Fibroblast of skin of scalp (primary cell): ENCODE measurements at places on chromosomes 1 and 21.

- DNase-seq, result peak; percentile 46
These were observed 65.7 kb upstream of the SYT6 start for GRCh38 chr1:114219172-114219868.

DNA sequence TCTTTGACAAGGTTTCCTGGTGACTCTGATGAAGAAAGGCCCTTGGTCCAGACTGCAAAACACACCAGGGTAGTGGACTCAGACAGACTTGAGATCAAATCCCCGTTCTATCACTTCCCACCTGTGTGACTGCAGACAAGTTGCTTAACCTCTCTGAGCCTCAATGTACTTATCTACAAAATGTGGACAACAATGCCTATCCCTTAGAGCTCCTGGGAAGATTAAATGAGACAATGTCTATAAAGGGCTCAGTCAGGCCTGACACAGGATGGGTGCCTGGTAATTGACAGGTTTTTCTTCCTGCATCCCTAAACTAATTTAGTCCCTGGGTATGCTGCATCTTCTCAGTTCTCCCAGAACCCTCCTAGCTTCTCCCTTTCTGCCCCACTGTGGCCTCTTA, 37.9 kb upstream of the ZBTB40 start:
- DNase-seq, result no peak

DNA sequence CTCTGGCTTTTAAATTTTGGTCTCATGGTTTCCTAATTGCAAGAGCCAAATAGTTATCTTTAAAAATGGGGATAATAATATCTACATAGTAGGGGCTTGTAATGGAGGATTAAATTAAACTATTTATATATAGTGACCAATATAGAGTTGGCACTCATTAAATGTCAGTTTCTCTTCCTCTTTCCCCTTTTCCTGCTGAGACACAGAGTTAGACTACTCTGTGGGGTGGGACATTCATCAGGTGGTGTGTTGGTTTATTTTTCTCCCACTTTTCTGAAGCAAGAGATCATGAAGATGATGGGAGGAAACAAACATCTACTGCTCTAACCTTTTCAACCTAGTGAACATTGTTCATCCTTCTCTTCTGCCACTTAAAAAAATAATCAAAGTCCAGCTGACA, 17.3 kb upstream of the RAP1A start:
- no peak for DNase-seq

- DNase-seq, result no peak
These were observed 144.7 kb upstream of the ADGRL4 start for GRCh38 chr1:79151006-79151796.

GRCh38 chr1:117985973-117986372, 56.4 kb downstream of the WDR3 start:
- no peak for DNase-seq

DNA sequence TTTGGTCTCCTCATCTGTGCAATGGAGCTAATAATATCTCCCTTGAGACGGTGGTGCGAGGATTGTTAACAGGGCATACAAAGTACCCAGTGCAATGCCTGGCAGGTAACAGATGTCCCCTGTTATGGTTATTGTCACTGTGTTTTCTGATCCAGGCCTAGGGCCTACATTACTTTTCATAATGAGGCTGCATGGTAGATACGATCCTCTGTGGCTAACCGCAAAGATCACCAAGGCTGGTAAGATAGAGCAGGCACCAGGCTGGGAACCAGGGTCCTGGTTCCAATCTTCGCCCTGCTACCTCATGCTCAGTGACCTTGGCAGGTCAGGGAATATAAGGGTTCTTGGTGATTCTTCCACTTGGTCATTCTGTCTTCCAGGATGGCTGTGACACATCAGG, 22.7 kb downstream of the KCNA2 start:
- DNase-seq, result no peak

DNA sequence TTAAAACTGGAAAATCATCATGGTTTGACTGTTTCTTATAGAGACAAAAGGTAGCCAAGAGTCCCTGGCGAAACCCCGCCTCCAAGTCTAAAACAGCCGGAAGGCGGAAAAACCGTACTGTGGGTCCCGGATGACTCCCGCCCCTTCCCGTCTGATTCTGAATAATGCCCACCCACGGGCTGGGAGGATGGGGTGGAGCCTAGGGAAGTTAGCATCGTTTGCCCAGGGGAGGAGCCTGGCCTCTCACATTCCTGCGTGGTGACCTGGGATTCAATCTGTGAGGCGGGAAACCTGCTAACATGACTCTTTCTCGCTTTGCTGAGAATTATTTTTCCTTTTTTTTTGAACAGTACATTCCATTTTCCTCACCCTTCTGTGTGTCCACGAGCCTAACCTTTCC, 124.9 kb downstream of the KCNK1 start:
- no peak for DNase-seq

DNA sequence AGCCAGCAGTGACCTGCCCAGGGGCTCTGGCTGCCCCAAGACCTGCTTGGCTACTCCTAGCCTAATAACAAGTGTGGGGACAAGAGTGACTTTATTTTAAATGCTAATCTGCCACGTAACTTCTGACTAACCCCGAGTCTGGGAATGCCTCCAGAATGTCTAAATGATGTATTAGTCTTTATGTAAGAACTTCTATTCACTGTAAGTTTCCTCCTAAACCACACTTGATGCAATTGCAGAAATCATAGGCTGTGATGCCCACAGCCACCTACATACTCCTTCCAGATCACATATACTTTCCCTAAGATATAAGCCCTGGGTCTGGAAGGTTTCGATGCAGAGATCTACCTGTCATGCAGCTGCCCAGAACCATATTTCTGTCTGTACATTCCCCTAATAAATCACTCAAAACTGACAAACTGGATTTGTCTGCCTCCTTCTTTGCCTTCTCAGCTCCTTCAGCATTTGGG, 5.9 kb upstream of the VPS45 start:
- peak; percentile 86 for DNase-seq

DNA sequence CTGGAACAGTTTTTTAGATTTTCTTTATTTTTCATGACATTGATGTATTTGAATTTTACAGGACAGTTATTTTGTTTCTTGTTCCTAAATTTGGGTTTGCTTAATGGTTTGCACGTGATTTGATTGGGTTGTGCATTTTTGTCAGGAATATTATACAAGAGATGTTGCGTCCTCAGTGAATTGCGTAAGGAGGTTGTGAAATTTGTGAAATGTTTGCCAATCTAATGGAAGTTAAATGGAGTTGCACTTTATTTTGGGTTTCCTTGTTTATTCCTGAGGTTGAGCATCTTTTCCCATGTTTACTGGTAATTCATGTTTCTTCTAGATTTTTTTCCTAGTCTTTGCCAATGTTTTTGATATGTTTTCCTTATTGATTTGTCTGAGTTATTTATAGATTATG, 19.9 kb downstream of the ZNF648 start:
- DNase-seq, result no peak

DNA sequence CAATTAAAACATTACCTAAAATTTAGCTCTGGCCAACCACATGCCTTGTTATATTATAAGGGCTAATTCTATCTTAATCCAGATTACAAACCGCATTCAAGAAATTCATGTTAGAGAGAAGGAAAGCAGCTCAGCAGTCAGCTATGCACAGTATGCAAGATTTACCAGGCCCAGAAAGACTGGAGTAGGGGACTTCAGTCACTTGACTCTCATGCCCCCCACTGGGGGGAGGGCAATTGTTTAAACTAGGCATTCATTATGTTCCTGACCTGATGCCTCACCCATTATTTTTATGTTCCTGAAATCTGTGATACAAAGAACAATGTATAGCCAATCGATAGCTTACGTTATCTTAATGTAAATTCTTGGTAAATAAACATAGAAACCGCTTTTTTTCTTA, 96.9 kb downstream of the ZNF644 start:
- DNase-seq, result peak; percentile 22

- DNase-seq, result peak; percentile 82
These were observed at the start of gene TRIM46 for GRCh38 chr1:155173478-155174323. TRIM46 (plus strand) TSS chr1:155173849; CDS start chr1:155173967, 118 bp downstream.

- DNase-seq, result peak; percentile 1
These were observed 27.7 kb upstream of the ELAVL4 start for GRCh38 chr1:50080904-50081586.

GRCh38 chr1:11860587-11860986, 1.8 kb upstream of the NPPB start:
- DNase-seq, result no peak

- no peak for DNase-seq
These were observed 12.1 kb downstream of the LDLRAD2 start for GRCh38 chr1:21823980-21824702.

- peak; percentile 25 for DNase-seq
These were observed 1037.2 kb downstream of the ADGRL2 start for GRCh38 chr1:82837766-82838465.

- no peak for DNase-seq
These were observed 34.6 kb downstream of the GNAT2 start for GRCh38 chr1:109584766-109585165.

GRCh38 chr21:38811257-38811656, 5.5 kb downstream of the ETS2 start:
- DNase-seq, result peak; percentile 90

- no peak for DNase-seq
These were observed 217.7 kb downstream of the CRB1 start for GRCh38 chr1:197485790-197486189.

GRCh38 chr1:175237389-175237788, 44.8 kb upstream of the KIAA0040 start:
- DNase-seq, result no peak

DNA sequence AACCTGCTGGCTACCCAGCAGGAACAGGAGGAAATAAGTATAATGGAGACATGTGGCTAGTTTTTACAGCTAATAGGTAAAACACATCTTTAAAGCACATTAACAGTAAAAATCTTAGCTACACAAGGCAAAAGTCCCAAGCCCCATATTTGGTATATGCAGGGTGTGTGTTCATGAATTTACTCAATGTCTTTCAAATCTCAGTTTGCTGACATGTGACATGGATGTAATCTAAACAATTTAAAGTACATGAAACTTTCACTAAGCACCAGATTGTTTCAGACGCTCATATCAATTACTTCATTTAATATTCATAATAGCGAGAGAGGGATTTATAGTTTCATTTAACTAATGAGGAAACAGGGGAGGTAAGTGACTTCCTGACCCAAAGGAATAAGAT, 3.9 kb downstream of the TACSTD2 start:
- no peak for DNase-seq

- no peak for DNase-seq
These were observed 64.8 kb upstream of the BEND5 start for GRCh38 chr1:48841461-48841860.

GRCh38 chr1:31259746-31260145, 20.1 kb upstream of the NKAIN1 start:
- no peak for DNase-seq

DNA sequence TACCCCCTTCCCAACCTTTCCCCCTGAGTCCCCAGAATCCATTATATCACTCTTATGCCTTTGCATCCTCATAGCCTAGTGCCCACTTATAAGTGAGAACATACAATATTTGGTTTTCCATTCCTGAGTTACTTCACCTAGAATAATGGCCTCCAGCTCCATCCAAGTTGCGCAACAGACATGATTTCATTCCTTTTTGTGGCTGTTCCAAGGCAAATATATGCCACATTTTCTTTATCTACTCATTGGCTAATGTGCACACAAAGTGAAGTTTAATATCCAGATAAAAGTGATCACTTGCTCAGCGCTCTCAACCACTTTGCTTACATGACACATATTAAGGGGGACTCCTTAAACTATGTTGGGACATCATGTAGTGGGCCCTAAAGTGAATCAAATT, 72.4 kb upstream of the TIAM1 start:
- peak; percentile 18 for DNase-seq

DNA sequence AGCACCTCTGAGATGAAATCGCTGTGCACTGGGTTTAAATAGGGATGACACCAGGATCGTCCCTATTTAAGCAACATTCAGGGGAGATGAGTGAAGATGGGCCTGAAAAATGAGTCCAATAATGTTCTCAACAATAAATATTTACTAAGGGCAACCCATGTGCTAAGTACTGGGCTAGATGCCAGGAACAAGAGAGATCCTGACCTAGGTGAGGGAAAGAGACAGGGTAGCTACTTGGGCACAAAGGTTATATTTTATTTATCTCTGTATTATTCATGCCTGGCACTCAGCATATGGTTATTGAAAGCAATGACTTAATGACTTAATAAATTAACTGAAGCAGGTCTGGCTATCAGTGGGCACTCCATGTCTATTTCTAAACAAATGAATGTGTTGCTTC, 27.4 kb upstream of the AVPR1B start:
- no peak for DNase-seq

GRCh38 chr1:36990928-36991327, 43.4 kb downstream of the GRIK3 start:
- no peak for DNase-seq

GRCh38 chr1:192343344-192343743, 26.6 kb downstream of the RGS21 start:
- DNase-seq, result no peak

DNA sequence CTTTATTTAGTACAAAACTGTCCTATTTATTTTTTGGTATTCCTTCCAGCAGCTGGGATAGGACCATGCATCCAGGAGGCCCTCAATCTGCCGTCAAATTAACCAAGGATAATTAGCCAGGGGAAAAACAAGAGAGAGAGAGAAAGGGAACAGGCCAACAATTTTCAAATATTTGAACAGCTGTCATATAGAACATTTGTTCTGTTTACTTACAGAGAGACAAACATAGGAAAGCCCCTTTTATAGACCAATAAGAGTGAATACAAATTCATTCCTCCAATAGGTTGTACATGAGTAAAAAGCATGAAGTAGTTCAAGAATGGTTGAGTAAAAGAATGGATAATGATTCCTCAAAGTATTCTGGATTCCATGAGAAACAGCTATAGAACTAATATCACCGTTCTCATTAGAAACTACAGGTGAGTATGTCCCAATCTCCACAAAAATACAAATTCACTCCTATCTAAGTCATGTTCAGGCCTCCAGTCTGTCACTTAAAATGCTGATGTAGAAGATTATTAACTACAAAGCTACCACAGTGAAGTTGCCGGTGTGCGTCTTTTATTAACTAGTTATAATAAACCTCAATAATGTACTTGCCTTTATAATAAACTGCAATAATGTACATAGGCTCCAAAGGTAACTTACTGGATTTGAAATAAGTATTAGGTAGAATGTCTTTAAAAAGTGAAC, 64.8 kb upstream of the GNG4 start:
- DNase-seq, result no peak

DNA sequence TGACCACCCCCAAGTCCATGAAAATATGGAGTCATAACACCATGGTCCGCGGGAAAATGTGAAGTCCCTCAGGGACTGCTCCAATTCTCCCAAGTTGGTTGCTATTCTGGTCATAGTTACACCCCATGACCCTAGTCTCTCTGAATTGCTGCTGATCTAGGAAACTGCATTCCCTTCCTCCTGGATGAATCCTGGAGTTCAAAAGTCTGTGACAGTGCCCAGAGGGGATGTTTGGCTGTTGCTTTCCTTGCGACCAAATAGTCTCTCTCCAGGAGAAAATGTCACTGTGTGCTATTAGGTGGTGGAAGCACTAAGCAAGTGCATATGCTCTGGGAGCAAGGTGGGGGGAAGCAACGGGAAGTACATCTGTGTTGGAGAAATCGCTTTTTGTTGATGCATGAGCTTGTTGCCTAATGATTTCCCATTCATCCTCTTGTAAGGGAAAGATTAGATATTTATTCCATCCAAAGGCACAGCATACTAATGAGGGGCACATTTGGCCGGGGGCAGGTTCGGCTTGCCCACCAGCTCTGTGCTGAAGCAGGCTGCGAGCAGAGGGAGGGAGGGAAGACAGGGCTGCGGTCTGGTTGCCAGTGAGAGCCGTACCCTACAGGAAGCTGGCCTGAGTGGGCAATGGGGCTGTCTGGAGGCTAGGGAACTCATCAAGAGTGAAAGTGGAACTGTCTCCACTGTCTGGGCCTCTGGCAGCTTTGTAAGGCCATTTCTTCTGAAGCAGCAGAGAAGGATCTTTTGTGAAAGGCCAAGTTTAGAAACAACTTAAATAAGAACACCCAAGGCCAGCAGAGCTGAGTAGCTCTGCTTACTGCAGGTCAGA, 27.2 kb downstream of the SYT6 start:
- DNase-seq, result no peak
